ENCODE measurements at places on chromosomes 7 and 10.

- peak; percentile 33 for DNase-seq
Observed at GRCh38 chr7:131336956-131337355, 9.3 kb downstream of the MKLN1 start.

GRCh38 chr10:77664008-77664407 is 26.4 kb upstream of the KCNMA1 start:
- DNase-seq = no peak

DNA sequence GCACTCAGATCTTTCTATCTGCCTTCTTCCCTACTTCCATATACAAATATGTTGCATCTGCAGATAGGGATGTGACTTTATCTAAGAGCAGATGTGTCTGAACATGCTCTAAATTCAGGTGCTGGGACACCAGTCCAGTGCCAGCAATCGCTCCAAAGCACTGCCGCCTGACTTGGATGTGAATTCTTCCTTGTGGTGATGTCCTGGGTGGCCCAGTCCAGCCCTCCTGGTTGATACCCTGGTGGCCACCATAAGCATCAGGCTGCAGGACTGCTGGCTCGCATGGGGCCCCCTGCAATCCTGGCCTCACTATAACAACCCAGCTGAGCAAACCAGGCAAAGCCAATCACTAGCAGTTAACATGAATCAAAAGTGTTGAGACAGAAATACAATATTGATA is 149.2 kb upstream of the PDE1C start:
- DNase-seq = no peak

GRCh38 chr7:20030915-20031362 is 186.2 kb downstream of the MACC1 start:
- DNase-seq = peak; percentile 81

- DNase-seq = no peak
Observed at GRCh38 chr10:3907514-3907913, 122.5 kb upstream of the KLF6 start.

DNA sequence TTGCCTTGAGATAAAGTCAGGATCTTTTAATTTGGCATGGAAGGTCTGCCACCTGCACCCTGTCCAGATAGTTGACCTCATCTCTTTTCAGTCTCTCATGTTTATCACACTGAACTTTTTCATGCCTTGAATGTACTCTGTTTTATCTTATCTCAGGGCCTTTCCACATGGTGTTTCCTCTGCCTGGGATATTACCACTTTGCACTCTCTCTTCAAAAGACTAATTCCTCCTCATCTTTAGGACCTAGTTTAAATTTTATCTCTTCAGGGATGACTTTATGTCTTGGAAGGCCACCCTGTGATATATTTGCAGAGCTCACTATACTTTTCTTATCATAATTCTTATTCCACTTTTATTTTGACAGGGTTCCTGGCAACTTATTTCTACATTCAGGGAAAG is 150.0 kb downstream of the DNAJB9 start:
- no peak for DNase-seq

GRCh38 chr10:47376522-47377220 is 7.4 kb downstream of the ZNF488 start:
- DNase-seq = no peak

GRCh38 chr10:107450056-107450455 is 285.6 kb upstream of the SORCS1 start:
- DNase-seq = no peak

GRCh38 chr7:50509459-50509858 is 55.7 kb downstream of the DDC start:
- DNase-seq = no peak

GRCh38 chr10:36248304-36248981 is 606.3 kb upstream of the FZD8 start:
- peak; percentile 7 for DNase-seq

- DNase-seq = peak; percentile 65
Observed at GRCh38 chr10:99784727-99785441, 2.4 kb downstream of the ABCC2 start.

Measured in fibroblast of skin of right biceps (primary cell).